ENCODE measurements at places on chromosomes 3 and 15.

DNA sequence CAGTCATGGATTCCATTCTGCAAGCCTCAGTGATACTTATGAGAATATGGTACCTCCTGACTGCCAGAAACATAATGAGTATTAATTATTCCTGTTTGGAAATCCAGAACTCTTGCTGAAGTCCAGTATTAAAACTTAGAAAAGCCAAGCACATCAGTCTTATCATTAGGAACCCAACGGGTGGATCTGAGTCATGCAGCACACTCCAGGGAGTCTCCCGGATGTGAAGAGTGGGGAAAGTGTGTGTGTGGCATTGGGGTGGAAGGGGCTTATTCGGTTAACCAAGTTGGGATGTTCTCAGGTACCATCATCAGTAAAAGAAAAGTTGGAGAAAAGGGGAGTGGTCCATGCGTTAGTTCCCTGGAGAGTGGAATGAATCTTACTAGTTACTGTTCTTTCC lies 181.1 kb downstream of the PLCL2 start:
- no peak for DNase-seq

DNA sequence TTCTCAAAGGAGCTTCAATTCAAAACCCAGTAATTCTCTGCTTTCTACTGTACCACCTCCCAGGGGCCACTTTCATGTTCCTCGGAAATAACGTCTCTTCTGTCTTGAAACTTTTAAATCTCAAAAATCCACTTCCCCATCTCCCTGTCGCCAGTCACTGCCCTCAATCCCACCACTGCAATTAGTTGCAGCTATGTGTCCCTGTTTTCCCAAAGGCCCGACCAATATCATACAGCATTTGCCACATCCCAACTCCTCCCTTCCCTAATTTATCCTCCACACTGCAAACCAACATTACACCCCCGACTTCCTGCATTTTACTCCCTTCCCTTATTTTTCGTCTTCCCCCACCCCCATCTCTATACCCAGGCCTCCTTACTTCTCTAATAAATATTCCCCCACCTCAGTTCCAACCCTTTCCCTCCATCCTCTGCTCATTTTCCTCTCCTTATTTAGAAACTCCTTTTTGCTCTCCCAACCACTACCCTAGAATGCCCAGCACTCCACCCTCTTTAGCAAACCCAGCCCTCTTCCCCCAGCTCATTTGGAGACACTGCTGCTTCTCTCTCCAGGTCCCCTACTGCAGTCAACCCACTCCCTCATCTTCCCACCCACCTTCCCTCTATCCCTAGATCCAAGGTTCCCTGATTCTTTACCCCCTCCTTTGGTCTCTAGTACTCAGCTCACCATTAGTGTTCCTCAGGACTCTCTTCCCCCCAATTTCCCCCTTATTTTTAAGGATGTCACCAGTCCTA lies 1.1 kb downstream of the NPTN start:
- peak; percentile 12 for DNase-seq

GRCh38 chr3:197149528-197149927 lies 119.9 kb upstream of the MELTF start:
- no peak for DNase-seq

GRCh38 chr15:67048281-67049279 lies 16.8 kb upstream of the SMAD3 start:
- no peak for DNase-seq
